ENCODE measurements at places on chromosomes 3 and 15. TPM values are rescaled to one million over a fixed set of nuclear protein-coding genes. Genes with fewer than 3 reads are reported as not detected.

Gene GRM7
- total RNA-seq, result 1.1 TPM

Gene TTC21A
- total RNA-seq, result 8.1 TPM

Gene FRMD5
- total RNA-seq, result not detected

Gene CLSTN2
- 19.5 TPM for total RNA-seq

Gene MNS1
- total RNA-seq, result 0.49 TPM

Gene C15orf40
- 12.6 TPM for total RNA-seq

Gene SOX2
- not detected for total RNA-seq

Gene CPB1
- total RNA-seq, result 2.0 TPM

Gene TRIM59
- total RNA-seq, result 2.1 TPM

Gene CACNA1D
- total RNA-seq, result not detected

Gene FANCD2
- total RNA-seq, result 12.2 TPM

Gene APBA2
- total RNA-seq, result 1.3 TPM

Gene PYGO1
- 4.3 TPM for total RNA-seq
